ENCODE measurements at places on chromosomes 6 and 20.
A peak's percentile ranks its signal among the peaks of the same experiment; 100 is the strongest.

GRCh38 chr20:24732599-24732998 lies 216.5 kb upstream of the CST7 start:
- no peak for DNase-seq

DNA sequence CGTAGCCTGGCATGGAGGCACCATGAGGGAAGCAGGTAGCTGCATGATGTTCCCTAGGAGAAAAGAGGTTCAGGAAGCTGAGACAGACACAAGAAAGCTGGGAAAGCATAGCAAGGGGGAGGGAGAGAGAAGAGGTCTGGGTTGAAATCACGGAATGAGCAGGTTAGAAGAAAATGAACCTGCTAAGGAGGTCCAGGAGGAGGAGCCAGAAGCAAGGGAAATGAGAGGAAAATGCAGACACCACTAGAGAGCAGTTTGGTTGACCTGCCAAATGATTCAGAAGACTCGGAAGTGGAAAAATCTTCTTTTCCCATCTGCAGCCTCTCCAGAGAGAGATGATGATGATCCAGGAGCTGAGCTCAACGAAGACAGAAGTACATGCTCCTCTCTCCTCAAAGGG lies 70.9 kb downstream of the VIP start:
- DNase-seq = no peak

GRCh38 chr6:44221291-44221960 lies 2.0 kb upstream of the SLC29A1 start:
- DNase-seq = peak; percentile 74

DNA sequence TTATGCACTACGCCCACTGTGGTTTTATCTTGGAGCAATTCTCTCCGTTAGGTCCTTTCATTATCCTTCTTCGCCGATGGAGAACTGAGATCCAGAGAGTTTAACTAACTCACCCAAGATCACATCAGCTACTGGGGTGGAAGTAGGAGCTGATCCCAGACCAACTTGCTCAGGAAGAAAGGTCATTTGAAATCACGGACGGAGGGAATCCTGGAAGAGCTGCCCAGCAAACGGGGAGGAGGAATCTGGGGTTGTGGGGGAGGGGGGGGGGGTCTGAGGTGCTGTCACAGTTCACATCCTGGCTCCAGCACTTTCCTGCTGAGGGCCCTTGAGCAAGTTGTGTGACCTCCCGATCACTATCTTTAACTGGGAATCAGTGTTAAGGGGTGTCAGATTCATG lies 62.0 kb downstream of the NPEPL1 start:
- DNase-seq = no peak

GRCh38 chr6:12800120-12800519 lies 83.6 kb downstream of the PHACTR1 start:
- DNase-seq = no peak

DNA sequence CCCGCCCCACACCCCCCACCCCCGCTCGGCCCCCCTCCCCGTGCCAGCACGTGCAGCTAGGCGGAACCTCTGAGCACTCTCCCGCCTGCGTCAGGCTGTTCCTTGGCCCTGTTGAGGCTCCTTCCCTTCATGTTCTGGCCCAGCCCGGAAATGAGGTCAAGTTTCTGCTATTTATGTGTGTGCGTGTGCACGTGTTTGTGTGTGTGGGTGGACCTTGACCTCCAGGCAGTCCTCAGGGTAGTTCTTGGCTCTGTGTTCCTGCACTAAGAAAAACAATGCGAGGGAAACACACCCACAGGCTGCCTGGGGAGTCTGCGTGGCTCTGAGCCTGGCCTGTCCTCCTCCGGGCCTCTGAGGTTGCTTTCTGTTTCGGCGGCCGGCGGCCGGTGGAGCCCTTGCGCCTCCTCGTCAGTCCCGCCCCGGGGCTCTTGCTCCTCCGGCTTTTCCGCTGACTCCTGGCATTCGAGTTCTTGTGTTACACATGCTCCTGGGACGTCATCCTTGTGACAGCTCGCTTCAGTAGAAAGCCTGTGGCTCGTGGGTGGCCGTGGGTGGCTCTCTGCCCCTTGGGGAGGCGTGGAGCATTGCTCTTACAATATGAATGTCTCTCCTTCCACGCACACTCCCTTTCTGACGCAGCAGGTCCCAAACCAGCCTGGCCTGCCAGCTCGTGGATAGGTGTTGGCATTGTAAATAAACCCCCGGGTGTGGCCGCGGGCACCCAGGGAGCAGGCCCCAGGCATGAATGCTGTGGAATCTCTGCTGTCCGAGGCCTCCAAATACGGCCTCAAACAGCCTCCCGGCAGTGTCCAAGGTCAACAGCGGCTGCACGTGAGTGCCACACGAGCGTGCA lies 10.0 kb downstream of the SLCO4A1 start:
- peak; percentile 42 for DNase-seq

DNA sequence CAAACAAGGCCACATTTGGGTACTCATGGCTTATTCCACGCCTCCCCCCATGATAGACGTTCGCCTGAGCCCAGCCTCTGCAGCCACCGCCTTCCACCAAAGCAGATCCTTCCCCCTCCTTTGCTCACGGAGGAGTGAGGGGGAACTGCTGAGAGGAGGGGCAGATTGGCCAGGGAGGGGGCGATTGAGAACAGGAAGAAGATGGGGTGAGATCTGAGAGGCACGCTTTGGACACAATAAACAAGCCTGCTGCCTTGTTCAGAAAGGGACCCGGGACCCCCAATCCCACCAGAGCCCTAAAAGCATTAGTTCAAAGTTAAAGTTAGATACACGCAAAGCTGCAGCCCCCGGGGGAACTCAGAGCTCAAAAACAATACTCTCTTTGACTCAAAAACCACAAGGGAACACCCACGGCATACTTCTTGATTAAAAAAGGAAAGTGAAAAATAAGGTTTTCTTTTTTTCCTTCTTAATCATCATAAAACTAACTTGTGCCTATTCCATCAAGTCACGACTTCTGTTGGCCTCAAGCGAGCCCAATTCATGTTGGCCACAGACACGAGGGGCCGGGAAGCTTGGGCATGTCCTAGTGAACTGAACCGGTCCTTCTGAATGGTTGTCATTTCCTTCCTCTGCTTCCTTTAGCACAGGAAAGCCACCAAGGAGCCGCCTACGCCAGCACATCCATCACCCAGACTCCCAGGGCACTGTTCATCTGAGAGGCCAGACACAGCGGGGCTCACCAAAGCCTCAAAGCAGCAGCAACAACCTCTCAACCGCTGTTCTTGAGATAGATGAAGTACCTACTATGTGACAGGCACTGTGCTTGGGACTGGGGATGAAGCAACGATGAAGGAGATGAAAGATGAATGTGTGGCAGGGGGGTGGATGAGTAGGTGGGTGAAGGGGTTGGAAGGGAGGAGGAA lies 44.7 kb downstream of the NFATC2 start:
- DNase-seq = no peak

DNA sequence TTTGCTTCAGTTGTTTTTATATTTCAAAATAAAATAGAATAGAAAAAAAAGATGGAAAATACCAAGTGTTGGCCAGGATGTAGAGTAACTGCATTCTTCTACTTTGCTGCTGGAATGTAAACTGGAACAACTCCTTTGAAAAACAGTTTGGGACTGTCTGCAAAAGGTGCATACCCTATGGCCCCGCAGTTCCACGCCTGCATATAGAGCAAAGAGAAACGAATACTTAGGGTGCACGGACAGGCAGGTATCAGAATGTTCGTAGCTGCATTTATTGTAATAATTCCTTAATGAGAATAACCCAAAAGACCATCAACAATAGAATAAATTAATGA lies 603 bp upstream of the RAB23 start:
- DNase-seq = no peak

- no peak for DNase-seq
Observed at GRCh38 chr20:49460916-49461315, 21.6 kb downstream of the KCNB1 start.

GRCh38 chr6:35173427-35174087 lies 32.4 kb upstream of the TCP11 start:
- DNase-seq = no peak

DNA sequence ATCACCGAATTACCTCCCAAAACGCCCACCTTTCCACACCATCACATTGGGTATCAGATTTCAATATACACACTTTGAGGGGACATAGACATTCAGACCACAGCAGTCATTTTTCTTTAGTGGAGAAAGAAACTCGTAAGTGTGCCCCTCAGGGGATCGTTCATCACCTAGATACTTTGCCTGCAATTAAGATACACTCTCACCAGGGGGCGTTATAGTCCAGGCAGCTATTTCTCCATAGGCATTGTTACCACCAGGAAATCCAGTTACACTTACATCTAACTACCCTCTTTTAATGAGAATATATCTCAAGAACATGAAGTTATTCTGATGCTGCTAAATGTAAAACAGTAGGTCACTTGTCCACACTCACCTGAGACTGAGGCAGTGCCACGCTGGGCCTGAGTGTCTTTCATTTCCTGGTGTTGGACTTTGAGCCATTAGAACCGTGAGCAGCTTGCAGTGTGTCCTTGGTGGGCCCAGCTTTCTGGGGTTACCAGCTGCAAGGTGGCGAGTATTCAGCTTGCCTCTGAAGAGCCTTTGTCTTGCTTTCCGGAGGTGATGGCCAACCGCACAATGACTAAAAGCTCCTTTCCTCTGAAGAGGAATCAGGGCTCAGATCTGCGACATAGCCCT lies 35.1 kb upstream of the UNC93A start:
- DNase-seq = no peak

DNA sequence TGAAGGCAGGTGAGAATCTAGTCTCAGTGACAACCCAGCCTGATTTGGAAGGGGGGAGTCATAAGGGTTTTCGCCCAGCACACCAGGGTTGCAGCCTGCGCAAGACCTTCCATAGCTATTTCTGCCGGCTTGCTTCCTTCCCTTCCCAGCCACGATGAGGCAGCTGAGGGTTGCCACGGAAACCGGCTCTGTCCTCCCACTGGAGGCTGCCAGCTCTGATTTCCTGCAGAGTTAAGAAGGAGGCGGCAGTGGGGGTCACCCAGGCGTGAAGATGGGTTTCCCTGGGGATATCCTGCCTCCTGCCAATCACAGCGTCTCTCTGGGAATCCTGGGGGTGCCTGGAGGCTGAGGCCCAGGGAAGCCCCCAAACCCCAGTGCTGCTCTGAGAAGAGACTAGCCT lies 23.1 kb upstream of the KCNB1 start:
- peak; percentile 85 for DNase-seq

DNA sequence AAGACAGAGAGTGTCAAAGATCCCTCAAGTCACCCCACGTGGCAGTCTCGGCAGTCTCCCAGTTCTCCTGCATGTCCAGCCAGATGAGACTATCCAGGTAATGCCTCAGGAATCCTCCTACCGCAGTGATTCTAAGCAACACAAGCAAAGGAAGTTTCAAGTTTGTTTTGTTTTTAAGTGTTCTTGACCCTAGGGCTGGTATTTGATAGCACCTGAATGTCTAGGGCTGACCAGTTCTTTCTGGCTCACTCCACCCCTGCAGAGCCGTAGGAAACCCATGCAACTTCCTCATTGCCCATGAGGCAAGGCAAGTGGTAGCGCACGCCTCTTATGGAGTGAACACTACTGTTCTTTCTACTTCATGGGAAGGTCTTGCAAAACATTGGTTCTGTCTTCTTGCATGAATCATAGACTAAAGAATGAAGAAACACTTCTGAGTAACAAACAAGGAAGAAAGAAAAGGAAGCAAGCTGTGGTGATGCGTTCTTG lies 24.8 kb upstream of the FOXQ1 start:
- no peak for DNase-seq

Data from endothelial cell (in vitro differentiated cells).